ENCODE measurements at places on chromosomes 2 and 18.

DNA sequence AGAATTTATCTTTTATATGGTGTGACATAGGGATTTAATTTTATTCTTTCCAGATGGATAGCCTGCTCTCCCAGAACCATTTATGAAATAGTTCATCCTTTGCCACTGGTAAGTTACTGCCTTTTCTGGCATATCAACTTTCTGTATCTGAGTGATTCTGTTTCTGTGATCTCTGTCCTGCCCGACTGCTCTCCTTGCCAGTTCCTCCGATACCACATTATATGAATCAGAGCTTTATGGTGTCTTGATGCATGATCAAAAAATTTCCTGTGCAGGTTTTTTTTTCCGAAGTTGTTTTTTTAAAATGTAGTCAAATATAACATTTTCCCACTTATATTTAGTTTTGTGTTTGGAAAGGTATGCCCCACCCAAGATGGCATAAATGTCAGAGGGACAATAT, 242.5 kb downstream of the CYP26B1 start:
- no peak for DNase-seq

DNA sequence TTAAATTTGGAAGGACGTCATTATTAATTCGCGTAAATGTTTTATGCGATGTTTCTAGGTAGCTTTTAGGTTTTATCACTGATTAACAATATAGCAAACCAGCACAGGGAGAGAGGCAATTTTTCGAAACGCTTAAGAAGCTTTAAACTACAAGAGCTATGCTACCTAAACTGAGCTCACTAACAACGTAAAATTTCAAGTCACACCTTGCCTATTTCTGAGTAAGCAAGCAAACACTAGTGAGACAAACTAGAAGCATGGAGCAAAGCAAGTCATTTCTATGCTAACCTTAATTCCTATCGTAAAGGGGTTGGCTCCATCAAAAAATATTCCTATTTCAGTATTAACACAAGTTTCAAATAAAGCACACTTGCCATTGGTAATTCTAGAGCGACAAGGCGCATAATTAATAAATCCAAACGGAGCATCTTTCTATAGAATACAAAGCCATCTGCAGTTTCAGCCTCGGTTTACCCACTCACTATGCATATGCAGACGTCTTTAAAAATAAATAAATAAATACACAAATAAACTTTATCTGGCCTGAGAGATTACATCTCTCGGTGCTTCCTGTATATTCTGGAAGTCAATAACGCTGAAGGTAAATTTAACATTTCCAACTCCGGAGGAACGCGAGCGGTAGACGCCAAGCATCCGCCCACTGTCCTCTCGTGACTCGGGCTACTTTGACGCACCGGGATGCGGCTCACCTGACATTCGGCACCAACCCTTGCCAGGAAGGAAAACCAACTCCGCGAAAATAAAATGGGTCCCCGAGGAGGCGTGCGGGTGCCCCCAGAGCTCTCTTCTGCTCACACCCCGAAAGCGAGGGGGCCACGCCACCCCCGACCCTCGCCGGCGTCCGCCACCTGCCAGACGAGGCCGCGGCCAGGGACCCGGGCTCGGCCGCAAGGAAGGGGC, 947 bp downstream of the ITSN2 start:
- DNase-seq, result peak; percentile 36

GRCh38 chr2:201880579-201880978, 74.2 kb downstream of the CDK15 start:
- DNase-seq, result no peak

DNA sequence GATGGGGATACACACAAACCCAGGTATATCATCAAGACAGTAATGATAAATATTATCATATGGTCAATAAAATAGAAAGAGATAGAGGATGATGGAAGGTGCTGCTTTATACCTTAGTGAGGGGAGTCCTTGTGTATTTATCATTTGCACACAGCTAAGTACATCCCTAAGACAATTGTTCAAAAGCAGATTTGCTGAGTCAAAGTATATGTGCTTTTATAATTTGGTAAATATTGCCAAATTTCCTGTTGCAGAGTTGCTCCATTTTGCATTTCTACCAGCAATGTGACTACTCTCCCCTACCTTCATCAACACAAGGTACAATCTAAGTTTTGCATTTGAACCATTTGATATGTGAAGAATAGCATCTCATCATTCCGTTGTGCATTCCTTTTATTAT, 22.6 kb upstream of the PLEK start:
- DNase-seq, result no peak

DNA sequence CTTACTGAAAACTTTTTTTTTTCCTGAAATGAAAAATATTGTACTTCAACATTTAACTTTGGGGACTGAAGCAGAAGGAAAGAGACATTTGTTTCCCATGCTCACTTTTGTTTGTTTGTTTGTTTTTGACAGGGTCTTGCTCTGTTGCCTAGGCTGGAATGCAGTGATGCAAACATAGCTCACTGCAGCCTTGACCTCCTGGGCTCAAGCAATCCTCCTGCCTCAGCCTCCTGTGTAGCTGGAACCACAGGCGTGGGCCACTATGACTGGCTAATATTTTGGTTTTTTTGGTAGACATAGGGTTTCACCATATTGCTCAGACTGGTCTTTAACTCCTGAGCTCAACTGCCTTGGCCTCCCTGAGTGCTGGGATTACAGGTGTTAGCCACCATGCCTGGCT, 70.9 kb upstream of the SPTBN1 start:
- no peak for DNase-seq

DNA sequence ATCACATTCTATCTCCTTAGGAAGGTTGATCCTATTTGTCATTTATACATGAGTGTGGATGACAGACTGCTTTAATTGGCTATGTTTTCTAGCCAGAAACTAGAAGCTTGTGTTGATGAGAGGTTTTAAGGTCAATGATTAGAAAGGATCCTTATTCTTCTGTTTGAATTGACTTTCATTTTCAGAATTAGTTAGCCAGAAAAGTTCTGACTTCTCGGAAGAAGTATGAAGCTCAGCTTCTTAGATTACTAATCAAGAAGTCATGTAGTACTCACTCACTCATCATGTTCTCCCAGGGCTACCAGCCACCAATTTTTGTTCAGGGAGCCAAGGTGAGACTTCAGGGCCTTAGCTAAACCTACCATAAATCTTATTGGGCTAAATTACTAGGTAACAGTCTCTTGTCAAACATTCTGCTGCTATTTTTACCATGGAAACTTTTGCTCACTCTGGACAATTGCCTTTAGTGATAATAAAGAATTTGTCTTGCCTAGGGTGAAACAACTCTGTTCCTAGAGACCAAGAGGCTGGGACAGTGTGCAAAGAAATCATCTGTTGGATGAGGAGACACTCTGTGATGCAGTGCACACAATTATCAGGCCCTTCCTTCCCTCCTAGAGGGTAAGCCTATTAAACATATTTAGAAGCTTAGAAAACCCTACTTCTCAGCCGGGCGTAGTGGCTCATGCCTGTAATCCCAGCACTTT, 111.6 kb upstream of the DNMT3A start:
- no peak for DNase-seq

DNA sequence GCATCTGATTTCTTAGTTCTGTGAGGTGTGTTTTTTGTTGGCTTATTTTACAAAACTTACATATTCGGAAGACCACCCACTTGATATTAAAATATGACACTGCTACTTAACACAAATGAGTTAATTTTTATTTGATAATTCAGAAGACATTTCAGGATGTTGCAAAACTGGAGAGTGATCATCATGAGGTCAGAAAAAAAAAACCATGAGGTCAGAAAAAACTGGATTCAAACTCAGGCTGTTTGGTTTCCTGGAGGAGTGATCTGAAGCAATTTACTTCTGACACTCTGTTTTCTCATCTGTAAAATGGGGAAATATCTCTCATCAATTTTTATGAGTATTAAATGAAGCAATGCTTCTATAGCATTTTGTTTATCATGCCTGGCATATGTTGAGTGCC, 1.8 kb upstream of the CCBE1 start:
- DNase-seq, result no peak

- DNase-seq, result no peak
Measured at GRCh38 chr2:240358080-240358479, 77.4 kb upstream of the GPC1 start.

DNA sequence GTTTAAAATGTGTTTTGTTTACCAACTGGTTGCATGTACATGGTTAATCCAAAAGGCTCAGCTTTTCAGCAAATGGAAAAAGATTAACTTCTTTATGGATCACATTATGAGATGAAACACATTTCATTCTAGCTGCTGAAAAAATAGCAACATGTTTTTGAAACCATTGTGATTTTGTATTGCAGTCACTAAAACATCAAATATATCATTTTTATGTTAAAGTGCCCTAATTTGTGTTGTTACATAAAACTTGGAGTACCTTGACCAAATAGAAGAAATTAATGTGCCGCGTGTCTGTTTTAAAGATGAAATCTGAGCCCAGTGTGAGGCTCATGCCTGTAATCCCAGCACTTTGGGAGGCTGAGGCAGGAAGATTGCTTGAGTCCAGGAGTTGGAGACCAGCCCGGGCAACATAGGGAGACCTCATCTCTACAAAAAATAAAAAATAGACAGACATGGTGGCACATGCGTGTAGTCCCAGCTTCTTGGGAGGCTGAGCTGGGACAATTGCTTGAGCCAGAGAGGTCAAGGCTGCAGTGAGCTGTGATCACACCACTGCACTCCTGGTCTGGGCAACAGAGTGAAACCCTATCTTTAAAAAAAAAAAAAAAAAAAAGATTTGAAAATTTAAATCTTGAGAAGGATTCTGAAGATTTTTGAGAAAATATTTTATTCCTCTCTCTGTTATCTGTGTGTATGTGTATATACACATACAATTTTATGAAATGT, 96.6 kb downstream of the FMNL2 start:
- no peak for DNase-seq

- no peak for DNase-seq
Measured at GRCh38 chr18:1094409-1094808, 189.7 kb downstream of the ADCYAP1 start.

- DNase-seq, result no peak
Measured at GRCh38 chr2:99960790-99961189, 181.6 kb downstream of the AFF3 start.

GRCh38 chr2:178449700-178450523, 1.1 kb downstream of the PRKRA start:
- no peak for DNase-seq

DNA sequence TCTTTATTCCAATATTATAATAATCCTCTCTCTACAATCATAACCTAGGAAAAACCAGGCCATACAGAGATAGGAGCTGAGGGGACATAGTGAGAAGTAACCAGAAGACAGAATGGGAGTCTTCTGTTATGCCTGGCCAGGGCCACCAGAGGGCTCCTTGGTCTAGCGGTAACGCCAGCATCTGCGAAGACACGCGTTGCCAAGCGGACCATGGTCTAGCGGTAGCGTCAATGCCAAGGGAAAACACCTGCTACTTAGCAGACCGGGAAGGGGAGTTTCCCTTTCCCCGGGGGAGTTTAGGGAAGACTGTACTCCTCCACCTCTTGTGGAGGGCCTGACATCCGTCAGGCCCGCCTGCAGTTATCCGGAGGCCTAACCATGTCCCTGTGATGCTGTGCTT, 36.6 kb downstream of the ARL6IP6 start:
- DNase-seq, result no peak

DNA sequence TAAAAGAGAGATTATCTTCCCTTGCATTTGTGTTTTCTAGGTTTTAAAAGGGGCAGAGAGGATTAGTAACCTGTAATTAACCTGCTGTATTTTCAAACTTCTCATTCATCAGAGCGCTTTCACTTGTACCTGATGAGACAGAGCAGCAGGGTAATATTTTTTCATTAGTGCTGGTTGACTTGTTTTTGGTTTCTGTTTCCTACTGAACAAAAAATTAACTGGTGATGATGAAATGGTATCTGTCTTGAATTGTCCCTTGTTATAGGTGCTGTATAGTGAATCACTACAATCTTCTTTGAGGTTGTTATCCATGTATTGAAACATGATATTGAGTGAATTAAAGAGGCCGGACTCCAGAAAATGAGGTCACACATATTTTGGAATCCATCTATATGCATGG, 37.9 kb downstream of the CDH20 start:
- no peak for DNase-seq

GRCh38 chr2:44731505-44731904, 210.0 kb upstream of the SIX3 start:
- no peak for DNase-seq

DNA sequence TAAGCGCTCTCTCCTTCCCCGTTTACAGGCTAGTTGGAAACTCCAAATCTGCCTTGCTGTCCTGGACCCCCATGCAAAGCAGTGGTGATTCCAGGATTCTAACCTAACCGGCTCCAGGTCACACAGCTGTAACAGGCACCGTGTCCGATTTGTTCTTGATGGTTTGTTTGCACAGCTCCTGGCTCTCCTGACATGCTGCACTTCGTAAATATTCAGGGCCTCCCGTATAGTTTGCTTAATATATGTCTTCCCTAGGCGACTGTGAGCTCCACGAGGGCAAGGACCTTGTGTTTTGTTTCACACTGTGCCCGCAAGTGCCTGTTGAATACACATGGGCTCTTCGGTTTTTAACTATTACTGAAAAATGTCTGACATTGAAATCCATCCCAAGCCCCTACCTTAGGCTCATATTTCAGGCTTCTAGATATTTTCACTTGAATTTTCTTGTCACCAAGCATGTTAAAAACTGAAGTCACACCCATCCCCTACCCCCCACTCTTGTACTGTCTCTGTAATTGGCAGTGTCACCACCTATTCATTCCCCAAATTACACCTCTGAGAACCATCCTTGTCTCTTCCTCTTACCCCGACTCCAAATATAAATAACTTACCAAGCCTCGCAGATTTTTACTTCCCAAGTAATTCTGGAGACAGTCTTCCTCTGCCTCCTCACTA, 1.0 kb upstream of the PUM2 start:
- DNase-seq, result no peak

- DNase-seq, result no peak
Measured at GRCh38 chr2:84115173-84115857, 343.8 kb downstream of the SUCLG1 start.

DNA sequence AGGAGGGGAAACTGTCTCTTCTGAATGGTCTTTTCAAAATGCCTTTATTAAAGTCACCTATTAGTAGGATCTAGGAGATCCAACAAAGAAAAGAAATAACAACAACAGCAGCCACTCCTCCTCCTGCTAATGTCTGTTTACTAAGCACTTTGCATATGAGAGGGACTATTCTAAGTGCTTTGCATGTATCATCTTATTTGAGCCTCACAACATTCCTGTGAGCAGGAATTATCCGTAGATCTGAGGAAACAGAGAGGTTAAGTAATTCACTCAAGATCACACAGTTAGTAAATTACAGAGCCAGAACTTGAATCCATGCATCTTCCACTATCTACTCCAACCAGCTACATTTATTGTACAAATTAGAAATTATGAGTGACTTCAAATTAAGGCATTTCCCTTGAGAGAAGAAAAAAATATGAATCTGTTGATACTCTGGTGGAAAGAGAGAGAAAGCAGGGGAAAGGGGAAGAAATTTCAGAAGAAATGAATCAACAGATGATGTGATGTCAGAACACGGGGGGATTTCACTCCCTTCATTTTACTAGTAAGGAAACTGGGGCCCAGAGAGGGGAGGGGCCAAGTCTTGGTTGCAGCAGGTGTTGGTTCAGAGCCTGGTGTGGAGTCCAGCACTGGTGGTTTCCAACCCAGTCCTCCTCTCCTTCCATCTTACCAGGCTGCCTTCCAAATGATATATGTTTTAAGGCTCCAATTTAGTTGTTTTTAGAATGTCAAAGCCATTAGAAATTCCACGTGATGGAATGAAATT, 49.7 kb downstream of the TSN start:
- no peak for DNase-seq

GRCh38 chr18:75358928-75359327, 68.6 kb downstream of the SMIM21 start:
- no peak for DNase-seq

- DNase-seq, result no peak
Measured at GRCh38 chr2:25960920-25961319, 21.4 kb downstream of the KIF3C start.
